ENCODE measurements at places on chromosomes 13 and 19.

DNA sequence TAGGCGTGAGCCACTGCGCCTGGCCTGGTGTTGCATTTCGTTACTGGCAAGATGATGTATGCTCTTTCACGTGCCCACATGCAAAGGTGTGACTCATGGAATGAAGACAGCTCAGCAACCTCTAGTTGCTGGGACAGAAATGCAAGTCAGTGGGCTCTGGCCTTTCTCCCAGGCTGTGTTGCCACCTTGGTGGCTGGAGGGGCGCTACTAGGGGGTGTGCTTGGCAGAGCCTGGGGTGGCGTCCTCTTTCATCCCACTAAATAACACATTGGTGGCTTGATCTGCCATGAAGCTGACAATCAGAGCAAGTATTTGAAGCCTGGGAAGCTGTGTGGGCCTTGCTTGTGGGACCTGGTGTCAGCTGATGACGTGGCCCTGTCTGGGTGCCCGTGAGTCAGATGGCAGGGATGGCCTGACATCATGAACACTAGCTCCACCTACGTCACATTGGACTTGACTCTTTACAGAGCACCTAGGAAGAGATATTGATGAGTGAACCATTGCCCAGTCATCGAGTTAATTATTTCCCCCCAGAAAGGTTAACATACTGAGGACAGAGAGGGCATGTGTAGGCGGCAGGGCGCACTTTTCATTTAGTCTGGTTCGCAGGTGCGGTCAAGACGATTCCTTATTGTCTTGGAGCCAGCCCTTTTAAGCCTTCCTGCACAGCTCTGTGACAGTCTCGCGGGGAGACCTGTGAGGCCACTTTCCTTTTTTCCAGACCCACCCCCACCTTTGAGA, 154.2 kb downstream of the TM9SF2 start:
- no peak for DNase-seq

DNA sequence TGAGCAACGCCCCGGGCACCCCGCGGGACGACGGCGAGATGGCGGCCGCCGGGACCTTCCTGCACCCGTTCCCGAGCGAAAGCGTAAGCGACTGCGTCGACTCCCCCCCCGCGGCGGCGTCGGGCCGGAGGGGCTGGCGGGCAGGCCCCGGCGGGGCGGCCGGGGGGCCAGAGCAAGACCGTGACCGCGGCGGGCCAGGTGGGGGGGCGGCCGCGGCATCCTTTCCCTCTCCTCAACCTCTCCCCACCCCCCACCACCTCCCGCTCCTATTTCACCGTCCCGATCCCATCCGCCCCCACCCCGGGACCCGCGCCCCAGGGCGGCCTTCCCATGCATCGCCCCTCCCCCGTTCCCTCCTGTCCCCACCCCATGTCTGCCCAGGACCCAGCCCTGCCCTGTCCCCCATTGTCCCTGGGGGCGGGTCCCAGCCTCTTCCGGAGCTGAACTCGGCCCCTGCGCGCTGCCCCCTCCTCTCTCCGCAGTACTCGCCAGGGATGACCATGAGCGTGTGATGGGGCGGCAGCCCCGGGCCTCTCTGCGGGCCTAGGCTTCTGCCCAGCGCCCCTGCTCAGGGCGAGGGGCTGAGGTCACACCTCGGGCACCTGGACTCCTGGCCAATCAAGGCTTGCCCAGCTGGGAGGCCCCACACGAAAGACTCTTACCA, 4.1 kb downstream of the ISYNA1 start:
- DNase-seq = no peak

DNA sequence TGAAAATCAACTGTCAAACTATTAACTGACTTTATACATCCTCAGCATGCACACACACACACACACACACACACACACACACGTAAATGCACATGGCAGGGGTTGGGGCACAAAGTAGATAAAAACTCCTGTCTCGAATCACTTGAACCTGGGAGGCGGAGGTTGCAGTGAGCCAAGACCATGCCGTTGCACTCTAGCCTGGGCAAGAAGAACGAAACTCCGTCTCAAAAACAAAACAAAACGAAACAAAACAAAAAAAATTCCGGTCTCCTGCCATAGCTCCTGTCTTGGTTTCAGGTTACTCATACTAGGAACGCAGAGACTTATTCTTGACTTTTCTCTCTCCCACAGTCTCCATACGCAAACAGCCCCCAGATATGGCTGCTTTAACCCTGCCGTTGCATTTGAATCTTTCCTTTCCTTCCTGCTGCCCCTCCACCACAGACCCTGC, 148.9 kb downstream of the SHISA2 start:
- no peak for DNase-seq

- no peak for DNase-seq
Observed at GRCh38 chr19:15238639-15239155, 6.4 kb upstream of the EPHX3 start.

- no peak for DNase-seq
Observed at GRCh38 chr13:98069985-98070384, 72.9 kb upstream of the FARP1 start.

- DNase-seq = no peak
Observed at GRCh38 chr19:50975766-50976165, 6.4 kb upstream of the KLK6 start.

- no peak for DNase-seq
Observed at GRCh38 chr13:73508841-73509240, 450.0 kb downstream of the KLF5 start.

DNA sequence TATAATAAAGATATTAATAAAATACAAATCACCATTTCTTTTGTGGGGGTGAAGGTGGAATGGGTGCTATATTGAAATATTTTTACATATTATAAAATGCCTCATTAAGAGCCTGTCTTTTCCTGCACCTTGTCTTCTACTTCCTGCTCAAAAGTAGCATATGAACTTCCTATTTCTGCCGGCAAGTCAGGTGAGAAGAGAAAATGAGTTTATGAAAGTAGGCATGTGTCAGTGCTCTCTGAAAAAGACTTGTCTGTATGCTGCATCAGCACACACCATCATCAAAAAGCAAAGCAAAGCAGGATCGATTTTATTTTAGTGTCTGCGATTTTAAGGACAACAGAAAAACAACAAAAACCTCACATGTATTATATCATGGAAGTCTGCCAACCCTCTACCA, 114.2 kb downstream of the RAP2A start:
- DNase-seq = no peak

DNA sequence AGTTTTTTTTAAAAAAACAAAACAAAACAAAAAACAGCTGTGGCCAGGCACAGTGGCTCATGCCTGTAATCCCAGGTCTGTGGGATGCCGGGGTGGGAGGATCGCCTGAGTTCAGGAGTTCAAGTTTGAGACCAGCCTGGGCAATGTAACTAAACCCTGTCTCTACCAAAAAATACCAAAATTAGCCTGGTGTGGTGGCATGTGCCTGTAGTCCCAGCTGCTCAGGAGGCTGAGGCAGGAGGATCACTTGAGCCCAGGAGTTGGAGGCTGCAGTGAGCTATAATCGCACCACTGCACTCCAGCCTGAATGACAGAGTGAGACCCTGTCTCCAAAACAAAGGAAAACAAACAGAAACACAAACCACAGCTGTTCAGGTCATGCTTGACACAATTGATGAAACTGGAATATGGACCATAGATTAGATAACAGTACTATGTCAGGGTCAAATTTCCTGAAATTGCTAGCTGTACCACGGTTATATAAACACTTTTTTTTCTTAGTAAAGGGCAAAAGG, 6.9 kb upstream of the ANGPTL4 start:
- DNase-seq = no peak

GRCh38 chr13:43058318-43058674, 34.9 kb downstream of the DNAJC15 start:
- DNase-seq = no peak

GRCh38 chr19:3387645-3388589, 21.5 kb downstream of the NFIC start:
- peak; percentile 84 for DNase-seq

GRCh38 chr13:114196629-114197028, 17.6 kb downstream of the CFAP97D2 start:
- no peak for DNase-seq

DNA sequence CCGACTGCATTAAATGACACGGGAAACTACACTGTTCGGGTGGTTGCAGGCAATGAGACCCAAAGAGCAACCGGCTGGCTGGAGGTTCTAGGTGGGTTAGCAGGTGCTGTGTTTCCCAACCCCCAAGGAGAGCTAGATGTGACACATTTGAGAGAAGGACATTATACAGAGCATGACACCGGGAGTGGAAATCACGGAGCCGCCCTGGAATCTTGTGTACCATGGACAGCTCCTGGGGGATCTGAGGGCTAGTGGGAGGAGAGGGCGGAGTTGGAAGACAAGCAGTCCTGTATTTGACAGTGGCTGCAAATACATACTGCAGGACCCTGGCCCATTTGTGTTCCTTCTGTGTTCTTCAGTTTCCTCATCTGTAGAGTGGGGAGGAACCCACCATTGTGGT, 2.3 kb downstream of the CEACAM18 start:
- no peak for DNase-seq

GRCh38 chr19:28523619-28524018, 689.3 kb downstream of the UQCRFS1 start:
- no peak for DNase-seq

DNA sequence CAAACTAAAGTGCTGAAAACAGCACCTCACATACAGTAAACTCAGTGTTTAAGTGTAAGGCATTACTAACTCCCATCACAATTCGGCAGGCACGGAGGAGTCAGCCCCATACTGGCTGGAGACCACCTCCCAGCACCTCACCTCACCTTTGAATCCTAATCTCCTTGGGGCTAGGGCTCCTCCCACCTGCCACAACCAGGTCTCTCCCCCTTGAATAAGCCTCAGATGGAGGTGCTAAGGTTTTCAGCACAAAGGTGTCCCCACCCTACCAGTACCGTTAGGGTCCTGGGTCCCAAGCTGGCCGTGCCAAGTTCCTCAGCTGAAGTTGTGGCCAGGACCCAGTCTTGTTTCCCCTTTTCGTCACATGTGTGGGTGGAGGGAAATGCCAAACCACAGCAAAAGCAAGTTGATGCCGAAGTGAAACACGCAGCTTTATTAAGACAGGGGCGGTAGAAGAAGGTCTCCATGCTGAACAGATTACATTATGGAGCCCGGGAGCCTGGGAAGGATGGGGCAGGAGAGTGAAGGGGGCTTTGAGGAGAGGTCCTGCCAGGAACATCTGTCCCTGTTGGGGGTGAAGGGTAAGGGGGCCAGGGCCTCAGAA, at the start of gene IGFLR1:
TSS of gene IGFLR1 (minus strand) at position 332 of the 604 bp plus-strand sequence. CDS start 1,272 bp downstream, outside the sequence.
- no peak for DNase-seq

GRCh38 chr13:28719227-28720055, 671 bp upstream of the SLC46A3 start:
- DNase-seq = no peak

DNA sequence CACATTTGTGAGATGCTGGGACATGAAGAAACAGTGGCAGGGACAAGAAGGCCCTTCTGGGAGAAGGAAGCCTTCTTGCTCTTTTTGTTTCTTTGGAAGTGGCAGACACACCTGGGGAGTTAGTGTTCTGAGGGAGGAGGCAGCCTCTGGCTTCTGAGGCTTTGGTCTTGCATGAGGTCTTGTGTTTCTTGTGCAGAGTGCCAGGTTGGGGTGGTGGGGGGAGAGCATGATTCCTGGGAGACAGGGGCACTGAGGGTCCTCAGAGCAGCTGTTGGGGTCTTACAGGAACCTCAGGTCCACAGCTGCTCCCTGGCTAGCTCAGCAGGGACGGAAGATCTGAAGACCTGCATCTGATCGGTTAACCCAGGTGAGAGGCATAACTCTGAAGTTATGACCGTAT, 167.5 kb upstream of the ZNF536 start:
- no peak for DNase-seq

DNA sequence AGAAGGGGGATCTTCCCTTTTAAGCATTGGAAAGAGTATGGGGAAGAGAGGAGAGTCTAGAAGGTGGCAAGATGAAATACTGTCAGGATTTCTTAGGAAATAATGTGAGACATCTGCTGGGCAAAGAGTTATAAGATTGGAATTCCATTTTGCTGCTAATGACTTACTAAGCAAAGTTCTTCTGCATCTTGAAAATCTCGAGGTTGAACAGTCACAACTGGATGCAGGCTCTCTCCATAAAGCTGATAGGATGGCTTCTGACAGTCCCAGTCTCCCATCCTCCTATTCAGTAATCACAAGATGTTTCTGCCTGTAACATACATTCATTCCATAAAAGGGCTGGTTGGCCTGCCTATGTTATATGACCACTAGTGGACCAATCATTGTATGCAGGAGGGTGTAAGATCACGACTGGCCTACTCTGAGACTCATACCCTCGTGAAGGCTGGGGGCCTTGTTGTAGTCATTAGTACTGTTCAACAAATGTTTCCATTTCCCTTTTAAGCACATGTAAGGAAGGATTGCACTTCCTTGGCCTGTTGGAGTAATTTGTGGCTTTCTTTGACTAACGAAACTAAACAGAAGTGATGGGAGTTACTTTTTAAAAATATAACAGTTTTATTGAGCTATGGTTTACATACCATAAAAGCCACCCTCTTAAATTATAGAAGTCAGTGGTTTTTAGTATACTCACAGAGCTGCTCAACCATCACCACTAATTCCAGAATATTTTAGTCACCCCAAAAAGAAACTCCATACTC, 45.0 kb upstream of the TDRD3 start:
- DNase-seq = no peak

DNA sequence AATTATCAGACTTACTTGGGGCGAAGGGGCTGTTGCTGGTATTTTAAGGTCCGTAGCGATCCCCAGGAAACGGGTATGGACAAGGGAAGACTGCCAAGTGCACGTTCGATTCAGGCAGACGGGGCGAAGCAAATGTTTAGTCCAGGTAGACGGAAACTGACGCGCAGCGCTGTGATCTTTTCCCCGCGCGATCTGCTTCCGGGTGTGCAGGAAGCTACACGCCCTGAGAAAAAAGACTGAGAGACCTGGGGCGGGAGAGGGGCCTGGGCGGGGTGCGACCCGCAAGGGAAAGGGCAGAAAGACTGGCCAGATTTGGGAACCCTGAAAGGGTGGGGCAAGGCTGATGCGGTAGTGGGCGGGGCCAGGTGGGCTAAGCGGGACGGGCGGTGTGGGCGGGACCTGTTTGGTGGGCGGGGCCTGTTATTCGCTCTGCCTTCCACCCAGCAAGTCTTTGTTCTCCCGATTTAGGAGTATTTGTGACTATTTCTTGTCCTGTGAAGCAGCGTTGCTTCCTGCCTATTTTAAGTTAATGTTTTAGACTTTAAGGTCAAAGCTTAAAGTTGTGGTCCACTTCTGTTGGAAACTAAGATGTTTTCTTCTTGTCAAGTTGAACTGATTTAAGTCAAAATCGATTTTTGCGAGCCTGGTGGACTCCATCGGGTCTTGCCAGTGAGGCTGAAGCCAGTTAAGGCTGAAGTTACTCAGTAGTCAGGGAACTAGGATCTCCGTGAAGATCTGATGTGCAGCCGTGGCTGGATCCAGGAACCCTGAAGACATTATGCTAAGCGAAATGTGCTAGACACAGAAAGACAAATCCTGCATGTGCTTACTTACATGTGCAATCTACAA, at the start of gene ZNF836:
TSS of gene ZNF836 (minus strand) at position 301 of the 849 bp plus-strand sequence. CDS start 3,549 bp downstream, outside the sequence.
- DNase-seq = peak; percentile 93

- DNase-seq = no peak
Observed at GRCh38 chr19:6660930-6661329, 9.0 kb downstream of the TNFSF14 start.

DNA sequence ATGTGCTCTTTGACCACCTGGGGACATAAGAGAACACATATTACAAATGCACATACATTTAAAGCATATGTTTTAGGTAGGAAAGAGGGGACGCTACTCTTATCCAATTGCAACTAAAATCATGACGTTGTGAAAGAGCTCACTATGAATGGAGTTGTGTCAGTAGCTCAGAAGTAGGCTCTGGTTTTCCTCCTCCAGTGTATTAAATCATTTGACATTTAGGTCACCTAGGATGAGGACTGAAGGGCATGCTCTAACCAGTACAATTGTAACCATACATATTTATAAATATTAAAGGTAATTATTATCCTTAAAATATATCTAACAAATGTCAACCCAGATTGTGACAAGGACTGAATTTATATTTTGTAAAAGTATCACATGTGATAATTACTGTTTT, 389.0 kb downstream of the KLF12 start:
- DNase-seq = no peak

- peak; percentile 95 for DNase-seq
Observed at GRCh38 chr19:55080121-55080967, 4.7 kb downstream of the EPS8L1 start.
